ENCODE measurements at places on chromosomes 12 and 14.

DNA sequence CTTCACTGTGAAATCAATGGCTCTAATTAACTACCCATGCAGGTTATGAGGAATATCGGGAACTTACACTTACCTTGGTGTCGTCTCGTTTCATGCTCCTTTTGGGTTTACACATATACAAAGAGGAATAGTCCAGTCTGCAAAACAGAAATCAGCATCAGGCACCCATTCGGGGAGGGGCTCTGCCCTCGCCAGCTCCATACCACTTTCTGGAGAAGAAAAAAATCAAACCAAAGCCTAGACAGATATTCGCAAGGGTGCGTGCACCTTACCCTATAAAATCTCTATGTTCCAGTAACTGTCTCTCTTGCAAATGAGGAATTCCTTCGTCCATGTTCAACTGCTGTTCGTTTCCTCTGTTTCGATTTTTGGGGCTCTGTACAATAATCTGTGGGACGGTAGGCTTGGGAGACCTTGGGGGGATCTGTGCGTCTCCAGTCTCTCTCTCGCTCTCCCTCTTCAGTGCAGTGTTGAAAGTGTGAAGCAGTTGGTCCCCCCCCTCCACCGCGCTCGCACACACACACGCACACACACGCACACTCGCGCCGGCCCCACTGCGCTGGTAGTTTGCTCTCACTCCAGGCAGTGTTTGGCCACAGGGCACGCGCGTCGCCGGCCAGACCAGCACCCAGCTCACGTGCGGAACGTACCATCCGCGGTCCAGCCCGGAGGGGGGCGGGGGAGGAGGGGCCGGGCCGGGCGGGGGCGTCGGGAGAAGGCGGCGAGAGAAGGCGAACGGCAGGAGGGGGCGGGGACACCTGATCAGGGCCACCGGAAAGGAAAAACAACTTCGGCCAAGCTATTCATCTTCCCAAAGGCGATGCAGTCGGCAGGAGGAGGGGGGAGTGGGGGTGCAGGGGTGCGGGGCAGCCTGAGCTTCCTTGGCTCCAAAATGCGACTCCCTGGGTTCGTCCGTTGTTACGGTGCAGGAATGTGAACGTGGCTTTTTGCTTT, at the start of gene BHLHE41:
Gene BHLHE41, minus strand, starts transcription at position 592 of the 954 bp plus-strand sequence. Its CDS starts 258 bp downstream, at position 334.
- DNase-seq = peak; percentile 51

GRCh38 chr12:23185346-23185745, 560.4 kb downstream of the ETNK1 start:
- no peak for DNase-seq

GRCh38 chr12:15788233-15789219, 662 bp downstream of the EPS8 start:
- peak; percentile 14 for DNase-seq

DNA sequence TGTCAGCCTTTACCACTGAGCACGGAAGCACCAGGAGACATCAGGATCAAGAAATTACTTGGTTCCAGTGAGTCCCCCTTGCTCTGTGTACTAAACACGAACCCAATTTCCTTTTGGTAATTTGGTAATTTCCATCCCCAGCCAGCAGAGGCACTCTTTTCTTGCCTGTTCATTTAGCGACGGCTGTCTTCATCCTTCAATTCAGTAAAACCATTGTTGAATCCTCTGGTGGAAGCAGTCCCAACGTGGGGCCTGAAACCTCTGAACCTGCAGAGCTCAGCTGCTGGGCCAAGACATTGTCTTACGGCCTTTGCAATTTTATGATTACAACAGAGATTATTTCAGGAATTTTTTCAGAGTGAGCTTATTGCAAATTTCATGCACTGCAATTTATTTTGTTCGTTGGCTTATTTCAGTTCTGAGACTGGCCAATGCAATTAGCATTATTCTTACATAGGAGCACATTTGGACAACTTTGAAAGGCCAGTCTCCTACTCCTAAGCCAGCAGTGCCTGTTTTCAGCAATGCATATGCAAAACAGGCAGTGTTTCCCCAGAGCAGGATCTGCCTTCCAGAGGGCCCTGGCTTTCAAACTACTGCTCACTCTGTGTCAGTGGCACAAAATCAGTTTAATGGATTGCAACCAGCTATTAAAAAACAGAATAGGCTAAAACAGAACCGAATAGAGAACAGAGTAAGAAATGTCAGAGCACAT, 372.9 kb upstream of the TMEM132C start:
- no peak for DNase-seq

GRCh38 chr12:14741942-14742341, 45.5 kb upstream of the GUCY2C start:
- DNase-seq = no peak

GRCh38 chr14:43166163-43166562, 1340.9 kb downstream of the FSCB start:
- DNase-seq = no peak

DNA sequence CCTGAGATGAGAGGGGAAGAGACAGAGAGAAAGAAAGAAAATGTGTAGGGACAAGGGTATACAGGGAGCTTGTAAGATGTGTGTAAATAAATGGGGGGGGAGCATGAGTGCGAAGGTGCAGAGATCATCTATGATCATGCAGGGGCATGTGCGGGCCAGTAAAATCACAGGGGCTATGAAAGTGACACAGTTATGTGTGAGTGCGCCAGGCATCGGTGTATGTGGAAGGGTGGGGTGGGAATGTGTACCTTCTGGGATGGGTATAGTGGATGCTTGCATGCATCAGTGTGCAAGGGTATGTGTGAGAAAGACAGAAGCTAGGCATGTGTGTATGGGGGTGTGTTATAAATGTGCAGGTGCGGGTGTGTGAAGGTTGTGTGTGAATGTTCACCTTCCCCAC, 18.4 kb upstream of the KRT78 start:
- DNase-seq = no peak

- DNase-seq = no peak
Observed at GRCh38 chr12:129877411-129877810, 26.4 kb downstream of the TMEM132D start.

DNA sequence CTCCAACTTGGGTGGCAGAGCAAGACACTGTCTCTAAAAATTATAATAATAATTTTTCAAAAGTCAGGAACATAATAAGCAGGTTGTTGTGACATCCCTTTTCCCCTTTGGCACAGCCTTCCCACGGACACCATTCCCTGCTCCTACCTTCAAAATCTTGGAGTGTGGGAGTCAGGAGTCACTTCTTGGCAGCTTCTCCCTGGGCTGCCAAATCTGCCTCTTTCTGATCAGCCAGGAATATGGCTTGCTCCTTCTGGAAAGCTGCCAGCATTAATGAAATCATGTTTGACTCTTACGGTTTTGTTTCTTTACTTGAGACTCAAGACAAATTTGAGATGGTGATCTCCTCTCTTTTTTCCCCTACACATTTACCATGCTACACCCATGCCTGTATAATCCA, 391.4 kb upstream of the SYT1 start:
- DNase-seq = no peak

DNA sequence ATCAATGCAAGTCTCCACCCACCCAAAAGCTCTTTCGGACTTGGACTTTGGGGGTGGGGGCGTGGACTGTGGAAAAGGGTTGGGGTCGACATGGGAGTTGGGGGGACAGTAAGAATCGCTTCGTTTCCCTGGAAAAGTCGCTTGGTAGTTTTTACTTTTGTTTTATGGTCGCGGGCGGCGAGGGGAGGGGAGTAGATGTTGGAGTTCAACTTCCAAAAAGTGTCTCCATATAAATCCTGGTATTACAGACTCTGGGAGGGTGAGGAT, 568 bp upstream of the BCL11B start:
- DNase-seq = no peak

Measured in neuronal stem cell (in vitro differentiated cells).